ENCODE measurements at places on chromosomes 6 and 20.

DNA sequence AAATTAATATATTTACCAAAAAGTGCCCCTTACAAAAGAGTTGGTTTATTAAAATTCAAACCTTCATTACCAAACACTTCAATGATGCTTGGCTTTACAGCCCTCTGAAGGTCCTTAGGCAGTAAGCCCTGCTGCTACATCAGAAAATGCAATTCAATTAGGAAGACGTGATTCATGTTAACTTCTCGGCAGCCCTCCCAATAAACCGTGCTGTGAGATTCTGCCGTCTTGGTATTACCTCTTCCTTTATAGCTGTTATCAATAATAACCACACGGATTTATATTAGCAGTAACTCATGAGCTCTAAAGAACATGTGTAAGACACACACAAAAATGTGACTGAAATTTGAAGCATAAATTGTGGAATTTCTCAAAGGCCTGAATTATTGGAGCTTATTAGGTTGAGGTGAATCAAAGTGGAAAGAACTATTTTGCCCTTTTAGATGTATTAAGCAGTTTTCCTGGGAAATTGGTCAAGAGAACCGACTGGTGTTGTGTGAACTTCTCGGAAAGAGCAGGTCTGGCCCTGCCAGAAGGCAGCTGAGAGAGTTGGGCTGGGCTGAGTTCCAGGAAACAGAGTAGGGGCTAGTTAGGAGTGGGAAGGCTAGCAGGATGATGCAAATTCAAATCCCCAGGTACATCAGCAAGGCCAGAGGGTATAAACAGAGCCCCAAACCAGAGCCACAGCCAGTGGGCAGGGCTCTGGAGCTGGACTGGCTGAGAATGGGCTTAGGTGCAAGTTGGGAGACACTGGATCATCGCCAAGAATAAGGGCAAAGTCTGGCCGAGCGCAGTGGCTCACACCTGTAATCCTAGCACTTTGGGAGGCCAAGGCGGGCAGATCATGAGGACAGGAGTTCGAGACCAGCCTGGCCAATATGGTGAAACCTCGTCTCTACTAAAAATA lies 33.1 kb downstream of the FGD2 start:
- no peak for DNase-seq

- DNase-seq, result peak; percentile 27
Observed at GRCh38 chr6:47061309-47062300, 19.5 kb upstream of the ADGRF1 start.

DNA sequence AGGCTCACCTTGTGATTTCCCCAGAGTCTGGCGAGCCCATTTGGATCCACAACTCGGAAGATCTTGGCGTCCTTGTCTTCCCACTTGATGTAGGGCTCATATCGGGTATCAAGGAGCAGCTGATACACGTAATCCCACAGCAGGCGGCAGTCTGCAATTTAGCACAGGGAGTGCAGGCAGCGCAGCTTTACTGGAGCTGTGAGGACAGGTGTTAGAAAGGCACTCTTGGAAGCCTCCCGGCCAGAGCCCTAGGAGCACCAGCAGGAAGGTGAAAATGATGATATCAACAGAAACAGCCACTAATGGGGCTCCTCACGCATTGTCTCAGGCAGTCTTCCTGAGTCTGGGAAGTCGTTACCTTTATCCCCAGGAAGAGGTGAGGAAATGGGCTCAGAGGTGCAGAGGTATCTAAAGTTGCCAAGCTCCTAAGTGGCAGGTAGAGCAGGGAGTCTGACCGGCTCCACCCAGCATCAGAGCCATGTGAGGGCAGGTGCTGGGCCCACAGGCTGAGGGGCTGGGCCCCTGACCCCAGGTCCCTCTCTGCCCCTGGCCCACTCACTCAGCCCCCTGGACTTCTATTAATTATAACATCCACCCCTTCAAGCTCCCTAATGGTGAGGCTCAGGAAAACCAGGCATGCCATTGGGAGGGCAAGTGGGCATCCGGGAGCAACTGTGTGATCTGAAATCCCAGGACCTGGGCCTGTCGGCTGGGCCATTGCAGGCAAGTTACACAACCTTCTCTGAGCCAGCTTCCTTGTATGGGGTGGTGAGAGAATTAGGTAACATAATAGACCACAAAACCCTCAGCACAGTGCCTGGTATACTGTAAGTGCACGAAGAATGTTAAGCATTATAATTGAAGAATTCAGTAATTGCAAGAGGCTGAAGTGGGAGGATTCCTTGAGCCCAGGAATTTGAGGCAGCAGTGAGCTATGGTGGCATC lies 18.3 kb downstream of the ETV7 start:
- DNase-seq, result peak; percentile 99

GRCh38 chr20:14553774-14554534 lies 216.5 kb upstream of the FLRT3 start:
- DNase-seq, result peak; percentile 56

GRCh38 chr6:52098721-52099120 lies 11.3 kb upstream of the PKHD1 start:
- no peak for DNase-seq

DNA sequence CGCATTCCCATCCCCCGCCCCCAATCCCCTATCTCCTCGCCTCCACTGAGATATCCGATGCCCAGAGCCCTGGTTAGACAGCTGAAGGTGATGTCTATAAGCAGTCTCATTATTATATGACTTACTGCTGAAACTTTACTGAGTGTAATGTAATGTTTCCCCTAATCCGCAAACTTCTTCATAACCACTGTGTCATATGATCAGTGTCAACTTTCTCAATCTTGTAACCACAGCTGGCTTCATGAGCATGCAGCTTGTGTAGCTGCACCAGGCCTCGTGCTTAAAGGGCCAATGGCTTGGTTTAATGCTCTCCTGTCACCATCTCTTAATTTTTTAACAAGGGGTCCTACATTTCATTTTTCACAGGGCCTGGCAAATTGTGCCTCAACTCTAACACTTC lies 8.1 kb downstream of the ASIP start:
- DNase-seq, result peak; percentile 71

DNA sequence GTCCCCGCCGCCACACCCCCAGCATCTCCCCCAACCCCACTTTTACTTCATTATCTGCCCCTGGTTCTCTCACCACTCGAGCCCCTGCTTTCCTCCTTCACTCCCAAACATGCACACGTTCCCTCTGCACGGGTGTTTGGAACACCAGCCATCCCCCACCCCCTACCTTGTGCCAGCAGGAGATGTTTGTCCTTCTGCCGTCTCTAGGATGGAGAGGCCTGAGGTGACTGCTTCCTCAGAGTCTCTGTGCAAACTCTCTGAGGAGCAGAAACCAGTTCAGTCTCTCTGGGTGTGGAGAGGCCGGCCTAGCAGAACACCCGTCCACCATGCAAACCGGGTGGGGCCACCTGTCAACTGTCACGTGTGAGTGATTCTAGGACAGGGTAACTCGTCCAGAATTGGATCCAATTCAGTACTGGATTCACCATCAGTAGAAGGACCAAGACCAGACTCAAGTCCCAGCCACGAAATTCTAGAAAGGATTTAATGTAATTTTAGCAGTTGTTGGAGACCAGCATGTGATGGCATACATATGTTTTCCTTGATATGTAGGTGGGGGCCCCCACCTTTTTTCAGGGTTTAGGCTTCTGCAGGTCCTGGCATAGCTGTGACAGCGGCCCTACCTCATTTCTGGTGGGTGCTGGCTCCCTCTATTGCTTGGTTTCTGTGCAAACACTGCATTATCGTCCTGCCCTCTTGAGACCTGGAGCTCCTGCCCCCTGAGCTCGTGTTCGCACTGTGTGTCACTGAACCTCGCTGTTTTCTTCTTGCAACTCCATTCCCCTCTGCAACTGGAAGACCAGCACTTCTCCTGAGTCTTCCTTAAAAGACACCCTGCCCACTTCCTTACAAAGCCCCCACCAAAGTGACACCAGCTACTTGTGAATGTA lies at the start of gene RAET1E:
RAET1E (minus strand) TSS at position 259 of the 890 bp plus-strand sequence. CDS start 7,212 bp downstream, outside the sequence.
- no peak for DNase-seq

GRCh38 chr6:136067731-136068341 lies 182.3 kb downstream of the MTFR2 start:
- peak; percentile 76 for DNase-seq

DNA sequence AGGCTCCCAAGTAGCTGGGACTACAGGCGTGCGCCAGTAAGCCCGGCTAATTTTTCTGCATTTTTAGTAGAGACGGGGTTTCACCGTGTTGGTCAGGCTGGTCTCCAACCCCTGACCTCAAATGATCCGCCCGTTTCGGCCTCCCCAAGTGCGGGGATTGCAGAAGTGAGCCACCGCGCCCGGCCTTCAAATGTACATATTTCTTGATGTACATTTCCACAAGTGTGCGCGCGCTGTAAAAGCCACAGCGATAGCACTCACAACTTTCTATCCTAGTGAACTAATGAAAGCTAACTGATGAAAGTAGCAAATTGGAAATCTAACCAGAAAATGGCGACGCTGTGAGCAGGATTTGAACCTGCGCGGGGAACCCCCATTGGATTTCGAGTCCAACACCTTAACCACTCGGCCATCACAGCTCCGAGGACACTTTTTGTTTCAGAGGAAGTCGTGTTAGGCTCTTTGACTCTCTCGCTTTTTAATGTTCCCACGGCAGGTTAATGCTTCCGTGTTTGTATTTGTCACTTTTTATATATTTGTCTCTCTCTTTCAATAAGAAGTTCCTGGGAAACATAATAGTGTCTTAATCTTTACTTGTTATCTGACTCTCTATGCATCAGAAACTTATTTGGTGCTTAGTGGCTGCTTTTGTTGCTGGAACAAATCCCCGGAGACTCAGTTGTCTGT lies 199.4 kb upstream of the ZNF184 start:
- peak; percentile 39 for DNase-seq

DNA sequence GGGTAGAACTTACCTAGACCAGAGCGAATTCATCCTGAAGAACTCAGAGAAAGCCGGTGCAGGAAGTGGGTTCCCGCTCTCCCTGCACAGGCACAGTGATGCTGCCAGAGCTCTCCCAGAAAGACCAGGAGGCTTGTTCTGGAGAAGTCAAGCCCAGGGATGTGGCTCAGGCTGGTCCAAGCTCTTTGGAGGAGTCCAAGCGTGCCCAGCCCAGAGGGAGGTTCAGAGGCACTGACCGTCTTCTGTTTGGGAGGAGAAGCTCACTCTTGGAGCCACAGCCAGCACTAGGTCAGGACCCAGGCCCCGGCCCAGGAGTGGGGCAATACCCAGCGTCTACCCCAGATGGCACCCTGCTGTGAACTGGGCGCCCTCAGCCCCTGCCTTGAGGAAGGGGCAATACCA lies 1.5 kb upstream of the PMEPA1 start:
- DNase-seq, result no peak

GRCh38 chr6:39198528-39198927 lies 30.7 kb downstream of the KCNK5 start:
- DNase-seq, result no peak

GRCh38 chr6:157258878-157259277 lies 64.4 kb downstream of the TMEM242 start:
- DNase-seq, result no peak

- no peak for DNase-seq
Observed at GRCh38 chr6:41561931-41562911, 16.0 kb downstream of the FOXP4 start.

DNA sequence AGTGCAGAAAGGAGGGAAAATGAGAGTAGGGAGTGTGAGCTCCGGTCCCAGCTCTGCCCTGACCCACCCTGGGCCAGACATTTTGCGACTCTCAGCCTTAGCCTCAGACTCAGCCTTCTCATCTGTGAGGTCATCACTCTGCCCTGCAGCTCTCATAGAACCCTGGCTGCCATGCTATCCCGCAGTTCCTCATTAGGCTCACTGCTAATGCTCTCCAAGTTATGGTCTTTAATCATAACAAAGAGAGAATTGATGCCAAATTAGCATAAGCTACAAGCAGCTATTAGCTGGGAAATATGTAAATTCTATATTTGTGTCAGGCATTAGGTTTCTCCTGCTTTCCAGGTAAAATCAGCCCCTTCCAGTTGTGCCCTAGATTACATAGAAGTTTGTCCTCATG lies 46.5 kb upstream of the MLN start:
- DNase-seq, result no peak

- DNase-seq, result no peak
Observed at GRCh38 chr6:73665686-73666319, 12.0 kb upstream of the SLC17A5 start.

DNA sequence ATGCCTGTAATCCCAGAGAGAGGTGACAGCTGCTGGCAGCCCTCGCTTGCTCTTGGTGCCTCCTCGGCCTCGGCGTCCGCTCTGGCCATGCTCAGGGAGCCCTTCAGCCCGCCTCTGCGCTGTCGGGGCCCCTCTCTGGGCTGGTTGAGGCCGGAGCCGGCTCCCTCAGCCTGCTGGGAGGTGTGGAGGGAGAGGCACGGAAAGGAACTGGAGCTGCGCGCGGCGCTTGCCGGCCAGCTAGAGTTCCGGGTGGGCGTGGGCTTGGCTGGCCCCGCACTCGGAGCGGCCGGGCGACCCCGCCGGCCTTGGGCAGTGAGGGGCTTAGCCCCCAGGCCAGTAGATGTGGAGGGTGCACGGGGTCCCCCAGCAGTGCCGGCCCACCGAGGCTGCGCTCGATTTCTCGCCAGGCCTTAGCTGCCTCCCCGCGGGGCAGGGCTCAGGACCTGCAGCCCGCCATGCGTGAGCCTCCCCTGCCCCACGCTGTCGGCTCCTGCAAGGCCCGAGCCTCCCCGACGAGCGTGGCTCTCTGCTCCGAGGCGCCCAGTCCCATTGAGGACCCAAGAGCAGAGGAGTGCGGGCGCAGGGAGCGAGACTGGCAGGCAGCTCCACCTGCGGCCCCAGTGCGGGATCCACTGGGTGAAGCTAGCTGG lies 34.6 kb downstream of the C6orf52 start:
- DNase-seq, result no peak

DNA sequence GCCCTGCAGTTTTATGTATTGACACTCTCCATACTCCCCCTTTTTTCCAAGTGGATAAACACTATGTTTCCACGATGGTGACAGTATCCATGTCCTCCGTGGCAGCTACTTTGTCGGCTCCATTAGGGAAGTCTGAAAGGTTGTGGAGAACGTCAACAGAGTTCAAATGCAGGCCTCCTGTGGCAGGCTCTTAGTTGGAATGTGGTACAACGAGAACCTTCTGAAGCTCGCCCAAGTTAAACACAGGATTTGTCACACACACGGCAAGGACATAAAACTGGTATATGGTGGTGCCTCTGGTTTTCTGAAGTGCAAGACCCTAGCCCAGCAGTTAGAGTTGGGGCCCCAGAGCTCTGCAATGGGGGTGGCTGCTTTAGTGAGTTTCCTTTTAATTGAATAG lies 187.0 kb upstream of the TAB2 start:
- peak; percentile 5 for DNase-seq

DNA sequence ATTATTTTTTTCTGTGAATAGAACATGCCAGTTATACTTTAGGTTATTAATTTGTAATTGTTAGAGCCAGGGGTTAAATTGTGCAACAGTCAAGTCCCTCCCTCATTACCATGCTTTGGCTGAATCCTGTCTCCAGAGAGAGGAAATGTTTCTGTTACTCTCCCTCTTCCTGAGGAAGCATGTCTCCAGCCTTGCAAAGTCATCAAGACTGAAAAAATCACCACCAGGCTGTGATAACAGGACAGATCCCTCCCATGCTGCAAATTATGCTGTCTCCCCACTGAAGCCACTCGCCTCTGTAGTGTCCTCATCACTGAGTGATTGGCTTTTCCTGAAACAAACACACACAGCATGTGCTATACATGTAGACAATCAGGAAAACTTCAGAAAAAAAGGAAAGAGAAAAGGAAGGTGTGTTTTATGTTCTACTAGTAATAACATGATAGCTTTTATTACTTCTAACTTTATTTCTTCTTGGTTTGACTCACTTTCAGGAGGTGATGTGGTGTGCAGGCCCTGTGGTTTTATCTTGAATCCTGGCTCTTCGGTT lies 290.0 kb upstream of the JAG1 start:
- DNase-seq, result no peak

Data from AG10803 (cell line).